Right ventricle myocardium superior (tissue), 1 donor: ENCODE measurements at places on chromosomes 3 and 15.

DNA sequence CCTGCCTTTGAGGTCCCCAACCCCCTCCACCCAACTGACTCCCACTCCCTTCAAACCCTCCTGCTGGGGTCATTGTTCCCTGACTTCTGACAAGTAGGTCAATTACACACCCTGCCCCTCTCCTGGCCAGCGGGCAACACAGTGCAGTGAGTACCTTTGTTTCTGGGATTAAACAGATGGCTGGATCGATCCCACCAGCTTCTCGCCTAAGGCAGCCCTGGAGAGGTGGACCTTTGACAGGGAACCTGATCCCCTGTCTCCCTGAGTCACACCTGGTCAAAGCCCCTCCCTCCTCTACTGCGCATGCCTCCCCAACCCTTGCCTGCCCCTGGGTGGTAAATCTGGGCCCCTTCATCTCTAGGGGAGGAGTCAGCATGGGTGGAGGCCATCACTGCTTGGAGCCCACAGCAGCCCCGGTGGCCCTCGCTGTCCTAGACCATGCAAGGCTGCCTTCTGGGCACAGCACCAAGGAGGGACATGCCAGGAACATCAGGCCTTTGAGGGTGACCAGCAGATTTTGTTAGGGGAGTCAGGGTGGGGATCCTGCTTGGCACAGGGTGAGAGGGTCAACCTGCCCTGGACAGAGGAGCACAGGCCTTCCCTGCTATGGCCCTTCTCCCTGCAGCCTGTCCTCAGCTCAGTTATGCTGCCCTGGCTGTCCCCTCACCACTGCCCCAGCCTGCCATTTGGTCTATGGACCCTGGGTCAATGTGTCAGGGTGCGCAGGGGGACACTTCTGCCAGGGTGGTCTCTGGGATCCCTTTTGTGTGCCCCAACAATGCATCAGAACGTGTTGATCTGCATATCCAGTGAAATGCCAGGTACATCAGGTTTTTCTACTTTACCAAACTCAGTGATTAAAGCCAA, 9.8 kb upstream of the PRR23E start:
- DNase-seq = no peak

DNA sequence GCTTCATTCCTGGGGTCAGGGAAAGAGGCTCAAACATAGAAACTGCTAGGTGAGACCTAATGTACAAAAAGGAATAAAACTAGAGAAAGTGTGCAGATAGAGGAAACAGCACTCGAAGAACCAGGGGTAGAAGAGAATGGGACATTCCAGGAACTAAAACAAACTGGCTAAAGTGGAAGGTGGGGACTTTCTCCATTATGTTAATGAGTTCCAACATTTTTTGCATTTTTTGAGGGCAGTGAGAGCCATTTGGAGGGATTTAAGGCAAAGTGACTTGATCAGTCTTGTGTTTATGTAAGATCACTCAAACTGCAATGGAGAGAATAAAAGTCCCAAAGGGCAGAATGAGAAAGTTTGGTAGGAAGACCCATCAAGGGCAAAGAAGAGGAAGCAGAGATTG, 20.6 kb upstream of the SLC4A7 start:
- no peak for DNase-seq

DNA sequence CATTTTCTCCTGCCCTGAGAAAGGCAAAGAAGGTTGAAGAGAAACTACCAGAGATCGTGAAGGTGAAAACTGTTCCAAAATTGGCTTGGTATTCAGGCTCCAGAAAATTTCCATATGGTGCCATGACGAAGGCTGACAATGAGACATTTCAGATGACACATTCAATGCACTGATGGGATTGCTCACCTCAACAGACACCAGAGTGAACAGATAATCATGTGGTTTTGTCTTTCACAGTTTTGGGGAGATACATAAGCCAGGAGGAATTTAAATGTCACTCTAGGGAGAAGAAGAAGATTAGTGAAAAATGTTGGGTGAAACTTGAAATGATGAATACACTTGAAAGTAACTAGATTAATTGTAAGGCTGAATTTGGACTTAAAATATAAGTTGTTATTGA, 339.7 kb upstream of the EPHA3 start:
- DNase-seq = no peak

GRCh38 chr15:39083213-39083612, 497.7 kb upstream of the THBS1 start:
- no peak for DNase-seq

- DNase-seq = no peak
Measured at GRCh38 chr3:150469031-150469930, 61.2 kb downstream of the TSC22D2 start.

- peak; percentile 92 for DNase-seq
Measured at GRCh38 chr15:66803182-66803729, 101.2 kb downstream of the SMAD6 start.

DNA sequence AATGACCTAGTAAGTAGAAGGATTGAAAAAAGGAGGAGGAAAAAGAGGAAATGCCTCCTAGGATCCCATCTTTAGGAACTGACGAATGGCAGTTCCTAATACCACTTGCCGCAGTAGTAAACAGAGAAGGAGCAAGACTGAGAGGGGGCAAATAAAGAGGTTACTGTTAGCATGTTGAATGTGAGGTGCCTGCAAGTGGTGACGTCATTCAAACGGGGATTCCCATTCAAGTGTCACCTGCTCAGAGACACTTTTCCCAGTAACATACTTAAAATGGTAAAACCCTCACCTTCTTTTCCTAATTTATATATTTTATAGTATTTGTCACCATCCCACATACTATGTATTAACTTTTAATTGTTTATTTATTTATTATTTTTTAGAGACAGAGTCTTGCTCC, 178.9 kb downstream of the IL5RA start:
- no peak for DNase-seq

DNA sequence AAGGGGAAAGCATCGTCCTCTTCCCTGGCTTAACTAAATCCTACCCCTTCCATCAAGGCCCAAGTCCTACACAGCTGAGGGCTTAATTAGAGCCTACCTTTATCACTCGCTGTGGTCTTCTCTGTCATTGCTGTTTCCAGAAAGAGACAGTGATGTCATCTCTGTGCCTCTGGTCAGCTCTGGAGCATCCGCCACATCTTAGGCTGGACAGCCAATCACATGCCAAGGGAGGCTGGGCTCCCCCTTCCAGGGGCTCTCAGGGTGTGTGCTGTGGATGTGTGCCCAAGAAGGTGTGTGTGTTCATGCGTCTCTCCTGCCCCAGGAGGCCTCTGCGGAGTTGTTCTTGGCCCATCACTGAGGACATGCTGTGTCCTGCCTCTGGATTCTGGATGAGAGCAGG, 42.8 kb downstream of the CHST14 start:
- DNase-seq = no peak

GRCh38 chr3:113132571-113132996, 78.8 kb upstream of the BOC start:
- no peak for DNase-seq

- DNase-seq = no peak
Measured at GRCh38 chr3:182364323-182364722, 429.0 kb upstream of the ATP11B start.

GRCh38 chr15:95363646-95364045, 966.9 kb upstream of the NR2F2 start:
- DNase-seq = no peak

GRCh38 chr15:41017066-41017735, 63.9 kb downstream of the CHAC1 start:
- DNase-seq = no peak

- DNase-seq = no peak
Measured at GRCh38 chr15:90213818-90214204, 12.7 kb downstream of the SEMA4B start.

GRCh38 chr15:31257286-31257685, 69.3 kb upstream of the KLF13 start:
- DNase-seq = no peak

- DNase-seq = peak; percentile 62
Measured at GRCh38 chr3:4814305-4814903, 164.8 kb upstream of the BHLHE40 start.

DNA sequence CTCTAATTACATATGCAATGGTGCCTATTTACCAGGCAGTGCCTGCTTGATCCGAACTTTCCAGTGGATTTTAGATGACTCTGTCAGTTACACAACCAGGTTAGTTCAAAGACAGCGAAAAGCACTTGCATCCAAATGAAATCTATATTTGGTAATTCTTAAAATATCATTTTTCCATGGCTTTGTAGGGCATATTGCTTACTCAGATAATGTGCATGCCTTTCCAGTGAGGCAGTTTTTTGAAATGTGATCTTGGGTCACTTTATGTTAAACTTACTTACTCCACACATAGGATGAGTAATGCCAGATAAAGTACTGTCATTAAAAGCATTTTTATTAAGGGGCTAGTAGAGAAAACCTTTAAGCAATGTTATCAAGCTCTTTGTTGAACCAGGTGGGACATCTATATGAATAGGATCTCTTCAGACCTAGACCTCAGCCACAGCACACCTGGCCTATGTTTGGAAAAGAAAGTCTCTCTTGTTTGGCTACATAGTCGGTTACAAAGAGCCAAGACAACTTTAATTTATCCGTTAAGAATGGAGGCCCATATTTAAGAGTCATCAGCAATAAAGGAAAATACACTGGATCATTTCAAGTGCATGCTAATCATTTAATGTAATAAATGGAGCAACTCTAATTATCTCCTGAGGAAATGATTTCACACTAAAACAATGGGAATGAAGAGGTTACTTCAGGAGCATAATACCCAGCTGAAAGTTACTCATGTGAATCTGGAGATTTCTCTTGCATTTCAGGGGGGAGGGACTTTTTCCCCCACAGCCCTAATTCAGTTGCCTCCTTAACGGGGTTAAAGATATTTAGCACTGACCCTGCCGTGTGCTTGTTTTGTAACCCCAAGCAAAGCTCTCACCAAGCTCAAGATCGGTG, 56.3 kb upstream of the TMCO5A start:
- DNase-seq = no peak

GRCh38 chr3:37144806-37145205, 29.6 kb downstream of the LRRFIP2 start:
- DNase-seq = no peak

- no peak for DNase-seq
Measured at GRCh38 chr15:58407236-58407775, 24.5 kb upstream of the LIPC start.

GRCh38 chr3:186949281-186949982, 19.1 kb downstream of the ST6GAL1 start:
- DNase-seq = peak; percentile 61

GRCh38 chr3:191781044-191781443, 320.1 kb downstream of the PYDC2 start:
- DNase-seq = no peak

- DNase-seq = no peak
Measured at GRCh38 chr3:106862067-106862466, 515.2 kb upstream of the CCDC54 start.
